Vagina (tissue), 2 donors: ENCODE measurements at places on chromosomes 4 and X.

- DNase-seq, result no peak
These were observed 47.9 kb upstream of the PAGE3 start for GRCh38 chrX:55312655-55313054.

- DNase-seq, result peak; percentile 69
These were observed 64.7 kb downstream of the NBDY start for GRCh38 chrX:56793521-56794320.

GRCh38 chr4:144507311-144508101, 138.4 kb upstream of the HHIP start:
- DNase-seq, result no peak

DNA sequence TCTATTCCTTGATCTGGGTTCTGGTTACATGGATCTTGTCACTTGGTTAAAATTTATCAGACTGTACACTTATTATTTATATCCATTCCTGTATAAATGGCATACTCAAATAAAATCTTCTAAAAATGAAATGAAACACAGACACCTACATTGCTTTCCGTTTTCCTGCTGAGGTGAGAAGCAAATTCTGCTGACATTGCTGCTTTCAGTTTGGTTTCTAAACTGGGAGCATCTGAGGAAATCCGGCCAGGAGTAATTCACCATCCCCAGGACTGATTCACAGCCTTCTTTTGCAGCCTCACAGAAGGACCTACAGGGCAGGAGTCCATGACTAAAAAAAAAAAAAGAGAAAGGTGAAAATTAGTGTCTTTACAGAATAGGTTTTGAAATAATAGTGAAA, 93.6 kb downstream of the CORIN start:
- no peak for DNase-seq

DNA sequence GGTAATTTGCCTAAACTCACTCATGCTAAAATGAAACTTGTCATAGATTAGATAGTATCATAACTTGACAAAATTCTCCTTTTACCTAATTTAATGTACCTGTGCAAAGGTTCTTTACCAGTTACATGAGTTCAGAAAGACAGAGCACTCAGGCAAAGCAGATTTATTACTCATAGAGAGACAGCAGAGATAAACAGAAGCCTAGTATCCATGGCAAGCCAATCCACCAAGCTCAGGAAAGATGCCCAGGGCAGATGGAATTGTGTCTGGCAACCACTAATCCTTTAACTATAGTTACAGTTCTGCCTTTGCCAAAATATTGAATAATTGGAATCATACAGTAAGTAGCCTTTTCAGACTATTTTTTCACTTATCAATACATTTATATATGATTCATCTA, 826.2 kb downstream of the TECRL start:
- no peak for DNase-seq

DNA sequence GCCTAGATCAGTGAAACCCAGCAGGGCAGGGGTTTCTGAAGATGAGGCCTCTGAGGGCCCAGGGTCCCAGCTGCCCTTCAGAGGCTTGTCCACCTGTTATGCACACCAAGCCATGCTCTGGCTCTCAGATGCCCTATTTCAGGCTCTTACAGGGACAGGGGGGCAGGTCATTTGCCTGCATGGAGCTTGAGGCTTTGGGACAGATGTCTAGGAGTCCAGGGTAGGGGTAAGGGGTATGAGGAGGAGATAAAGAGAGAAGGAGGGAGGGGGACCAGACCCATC, 4.7 kb upstream of the EFNB1 start:
- peak; percentile 84 for DNase-seq

GRCh38 chr4:132245319-132245718, 903.8 kb upstream of the PCDH10 start:
- no peak for DNase-seq

GRCh38 chr4:111362941-111363361, 740.1 kb upstream of the PITX2 start:
- DNase-seq, result no peak

- DNase-seq, result no peak
These were observed 24.9 kb upstream of the MTM1 start for GRCh38 chrX:150543230-150544155.

- no peak for DNase-seq
These were observed 85.4 kb upstream of the RAPGEF2 start for GRCh38 chr4:159017323-159018026.

DNA sequence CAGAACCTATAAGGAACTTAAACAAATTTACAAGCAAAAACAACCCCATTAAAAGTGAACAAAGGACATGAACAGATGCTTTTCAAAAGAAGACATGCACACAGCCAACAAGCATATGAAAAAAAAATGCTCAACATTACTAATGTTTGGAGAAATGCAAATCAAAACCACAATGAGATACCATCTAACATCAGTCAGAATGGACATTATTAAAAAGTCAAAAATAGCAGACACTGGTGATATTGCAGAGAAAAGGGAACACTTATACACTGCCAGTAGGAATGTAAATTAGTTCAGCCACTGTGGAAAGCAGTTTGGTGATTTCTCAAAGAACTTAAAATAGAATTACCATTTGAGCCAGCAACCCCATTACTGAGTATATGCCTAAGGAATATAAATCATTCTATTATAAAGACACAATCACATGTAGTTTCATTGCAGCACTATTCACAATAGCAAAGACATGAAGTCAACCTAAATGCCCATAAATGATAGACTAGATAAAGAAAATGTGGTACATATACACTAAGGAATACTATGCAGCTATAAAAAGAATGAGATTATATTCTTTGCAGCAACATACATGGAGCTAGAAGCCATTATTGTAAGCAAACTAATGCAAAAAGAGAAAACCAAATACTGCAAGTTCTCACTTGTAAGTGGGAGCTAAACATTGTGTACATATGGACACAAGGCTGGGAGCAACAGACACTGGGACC, 1509.4 kb downstream of the TECRL start:
- no peak for DNase-seq

DNA sequence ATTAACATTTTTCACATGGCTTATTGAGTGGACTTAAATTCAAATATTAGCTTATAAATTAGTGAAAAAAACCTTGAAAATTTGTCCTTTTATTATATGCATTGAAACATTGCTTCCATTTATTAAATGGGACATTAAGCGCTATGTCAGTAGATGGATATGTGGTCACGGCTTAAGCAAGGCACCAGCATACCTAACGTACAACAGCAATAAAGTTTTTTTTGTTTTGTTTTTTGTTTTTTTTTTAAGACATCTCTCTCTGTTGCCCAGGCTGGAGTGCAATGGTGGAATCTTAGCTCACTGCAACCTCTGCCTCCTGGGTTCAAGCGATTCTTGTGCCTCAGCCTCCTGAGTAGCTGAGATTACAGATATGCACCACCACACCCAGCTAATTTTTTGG, 31.6 kb downstream of the PGM2 start:
- no peak for DNase-seq

- DNase-seq, result no peak
These were observed 189.9 kb downstream of the BMPR1B start for GRCh38 chr4:94947681-94948108.

DNA sequence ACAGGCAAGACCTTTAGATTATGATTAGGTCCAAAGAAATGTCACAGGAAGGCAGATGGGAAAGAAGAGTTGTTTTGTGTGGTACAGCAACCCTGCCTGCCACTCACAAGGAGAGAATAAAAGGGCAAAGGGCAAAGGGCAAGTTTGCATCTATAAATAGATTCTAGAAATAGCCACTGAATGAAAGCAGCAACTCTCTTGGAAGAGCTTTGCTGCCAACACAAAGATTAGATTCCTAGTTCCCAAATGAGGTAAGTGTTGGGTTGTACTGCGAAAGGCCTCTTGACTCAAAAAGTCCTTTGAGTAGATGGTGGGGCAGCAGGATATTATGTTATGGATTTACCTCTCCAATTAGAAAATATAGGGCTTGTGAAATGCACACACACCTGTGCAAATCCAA, 61.2 kb downstream of the MOSPD2 start:
- DNase-seq, result no peak

DNA sequence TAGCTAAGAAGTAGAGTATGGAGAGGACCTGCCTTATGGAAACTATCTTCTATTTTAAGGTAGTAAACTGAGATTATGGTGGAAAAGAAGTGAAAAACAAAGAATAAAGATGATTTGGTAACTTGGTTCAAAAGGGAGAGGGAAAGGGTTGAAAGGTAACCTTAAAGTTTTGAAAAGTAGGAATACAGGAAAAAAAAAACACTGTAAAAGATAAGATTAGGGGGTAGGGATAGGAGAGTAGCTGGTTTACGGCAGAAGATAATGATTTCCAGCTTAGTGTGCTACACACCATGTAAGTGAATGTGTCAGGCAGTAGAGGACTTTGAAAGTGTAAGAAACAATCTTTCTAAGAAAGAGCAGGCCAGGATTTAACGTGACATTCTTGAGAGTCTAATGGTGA, 35.3 kb downstream of the FAM13A start:
- DNase-seq, result no peak

DNA sequence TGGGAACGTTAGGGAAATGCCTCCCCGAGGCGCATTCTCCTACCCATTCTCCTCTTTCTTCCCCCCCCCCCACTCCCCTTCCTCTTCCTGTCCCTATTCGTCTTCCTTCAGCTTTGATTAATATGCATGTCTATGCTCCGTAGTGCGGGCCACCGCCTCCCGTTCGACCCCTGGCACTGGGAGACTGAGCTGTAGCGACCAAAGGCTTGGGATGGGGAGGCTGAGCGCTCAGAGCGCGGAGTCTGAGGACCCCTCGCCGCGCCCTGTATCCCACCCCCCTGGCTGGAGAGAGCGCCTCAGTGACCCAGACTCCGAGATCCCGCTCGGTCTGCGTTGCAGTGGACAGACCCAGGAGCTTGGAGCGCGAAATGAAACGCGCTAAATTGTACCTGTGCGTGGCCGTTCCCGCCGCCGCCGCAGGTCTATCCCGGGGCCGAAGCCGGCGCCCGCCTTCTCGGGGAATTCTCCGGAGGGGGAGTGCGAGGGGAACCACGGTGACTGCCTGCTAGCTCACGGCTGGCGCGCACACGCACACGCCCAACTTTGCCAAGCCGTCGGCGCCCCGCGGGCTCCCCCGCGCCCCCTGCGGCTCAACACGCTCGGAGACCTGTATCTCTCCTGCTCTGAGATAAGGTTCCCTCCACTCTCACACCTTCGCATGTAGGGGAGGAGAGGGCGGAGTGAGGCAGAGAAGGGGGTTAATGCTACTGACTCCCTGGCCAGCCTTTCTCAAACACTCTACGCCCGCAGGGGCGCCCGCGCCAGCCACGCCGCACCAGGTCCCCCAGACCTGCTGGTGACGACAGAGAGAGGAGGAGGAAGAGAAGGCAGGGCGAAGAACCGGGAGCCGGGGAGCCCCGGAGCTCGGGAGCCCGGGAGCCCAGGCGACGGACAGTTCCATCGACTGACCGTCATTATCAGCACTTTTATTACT, 1.5 kb upstream of the PTCHD1 start:
- DNase-seq, result no peak

- DNase-seq, result no peak
These were observed 9.2 kb upstream of the SYNPO2 start for GRCh38 chr4:118879409-118879808.

- DNase-seq, result no peak
These were observed 11.4 kb upstream of the MAP9 start for GRCh38 chr4:155388162-155388561.

DNA sequence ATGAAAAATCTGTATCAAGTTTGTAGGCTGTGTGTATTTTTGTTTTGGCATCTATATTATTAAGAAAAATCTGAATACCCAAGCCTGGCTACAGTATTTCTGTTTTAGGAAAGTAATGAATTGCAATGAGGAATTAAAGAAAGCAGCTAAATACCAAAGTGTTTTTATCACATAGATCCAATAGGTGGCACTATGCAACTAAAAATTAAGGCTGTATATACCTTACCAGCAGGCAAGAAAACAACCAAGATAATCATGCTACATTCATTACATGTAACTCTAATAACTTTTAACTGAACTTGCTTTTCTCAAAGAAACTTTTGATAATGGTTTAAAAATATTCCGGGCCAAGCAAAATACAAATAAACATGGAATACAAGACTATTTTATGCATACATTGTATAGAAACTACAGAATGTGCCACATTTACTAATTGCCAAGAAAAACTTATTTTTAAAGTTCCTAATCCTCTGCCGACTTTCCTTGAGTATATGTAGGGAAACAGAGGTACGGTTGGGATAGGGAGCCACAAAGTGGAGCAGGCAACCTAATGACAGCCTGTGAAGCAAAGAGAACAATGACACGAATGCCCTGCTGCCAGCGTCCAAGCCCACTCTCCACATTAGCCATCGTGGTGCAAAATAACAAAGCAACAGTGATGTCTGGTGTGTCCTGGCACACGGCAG, 63.7 kb downstream of the SEC24D start:
- DNase-seq, result no peak

GRCh38 chrX:47489507-47490275, 6.7 kb upstream of the ZNF41 start:
- DNase-seq, result no peak

DNA sequence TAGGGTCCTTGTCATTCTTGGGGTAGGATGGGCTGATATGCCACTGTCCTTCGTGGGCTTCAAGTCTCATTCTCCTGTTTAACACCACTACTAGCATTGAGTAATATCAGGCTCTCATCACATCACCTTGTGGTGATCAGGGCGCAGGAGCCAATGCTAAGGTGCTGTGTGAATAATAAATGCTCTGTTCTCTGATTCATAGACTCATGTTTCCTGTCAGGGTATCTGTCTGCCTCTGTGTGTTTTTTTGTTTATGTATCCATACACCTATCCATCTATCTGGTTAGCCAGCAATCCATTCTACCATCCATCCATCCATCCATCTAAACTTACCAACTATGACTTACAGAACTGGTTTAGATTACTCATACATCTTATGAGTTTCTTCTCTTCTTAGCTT, 525.1 kb upstream of the ATOH1 start:
- DNase-seq, result no peak

- DNase-seq, result no peak
These were observed 199.9 kb upstream of the ATP6AP2 start for GRCh38 chrX:40380655-40381488.

DNA sequence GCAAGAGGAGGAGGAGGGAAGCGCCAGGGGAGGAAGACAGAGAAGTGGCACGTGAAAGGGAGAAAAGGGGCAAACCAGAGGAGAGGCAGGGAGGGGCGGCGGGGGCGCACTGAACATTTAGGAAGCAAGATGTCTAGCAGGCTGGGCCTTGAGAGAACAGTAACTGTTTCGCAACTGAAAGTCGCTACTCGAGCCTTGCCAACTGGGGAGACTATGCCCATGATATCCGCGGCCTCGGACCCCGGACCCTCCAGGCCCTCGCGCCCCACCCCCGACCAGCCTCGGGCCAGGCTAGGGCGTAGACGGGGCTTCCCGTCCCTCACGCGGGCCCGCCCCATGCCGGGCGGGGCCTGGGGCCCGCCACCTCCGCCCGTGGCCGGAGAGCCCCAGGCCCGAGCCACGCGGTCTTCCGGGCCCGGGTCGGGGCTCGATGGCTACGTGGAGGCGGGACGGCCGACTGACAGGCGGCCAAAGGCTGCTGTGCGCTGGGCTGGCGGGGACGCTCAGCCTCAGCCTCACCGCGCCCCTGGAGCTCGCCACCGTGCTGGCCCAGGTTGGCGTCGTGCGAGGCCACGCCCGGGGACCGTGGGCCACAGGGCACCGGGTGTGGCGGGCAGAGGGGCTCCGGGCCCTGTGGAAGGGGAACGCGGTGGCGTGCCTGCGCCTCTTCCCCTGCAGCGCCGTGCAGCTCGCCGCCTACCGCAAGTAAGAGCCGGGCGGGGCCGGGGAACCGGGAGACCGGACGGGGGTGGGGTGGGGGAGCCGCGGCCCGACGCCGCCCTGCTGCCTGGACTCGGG, at the start of gene SLC25A43:
Gene SLC25A43, plus strand, starts transcription at position 363 of the 798 bp plus-strand sequence. Its CDS starts 68 bp downstream, at position 431.
- no peak for DNase-seq

- DNase-seq, result no peak
These were observed 61.9 kb downstream of the HOPX start for GRCh38 chr4:56619160-56619559.
